Hematopoietic multipotent progenitor cell treated with erythropoietin and hydrocortisone succinate and interleukin-3 and kit ligand, for 15 days (in vitro differentiated cells): ENCODE measurements at places on chromosomes 7 and 10.

- no peak for DNase-seq
Observed at GRCh38 chr7:1809070-1809469, 139.0 kb downstream of the ELFN1 start.

DNA sequence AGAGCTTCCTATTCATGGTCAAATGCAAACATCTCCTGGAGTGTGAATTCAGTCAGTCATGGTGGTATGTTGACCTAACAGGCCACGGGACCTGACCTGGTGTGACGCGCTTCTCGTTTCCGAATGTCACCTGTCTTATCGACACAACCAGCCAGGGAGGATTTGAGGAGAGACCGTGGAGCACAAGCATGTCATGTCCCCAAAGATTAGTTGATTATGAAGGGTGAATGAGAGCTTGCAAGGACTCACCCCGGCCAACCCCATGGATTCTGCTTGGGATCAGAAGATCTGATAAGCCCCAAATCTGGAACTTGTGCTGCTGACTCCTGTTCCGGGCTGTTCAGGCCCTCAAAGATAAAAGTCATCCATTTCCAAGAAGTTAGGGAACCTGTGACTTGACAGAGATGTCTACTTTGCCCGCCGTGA, 10.5 kb downstream of the ADRA2A start:
- DNase-seq: no peak

DNA sequence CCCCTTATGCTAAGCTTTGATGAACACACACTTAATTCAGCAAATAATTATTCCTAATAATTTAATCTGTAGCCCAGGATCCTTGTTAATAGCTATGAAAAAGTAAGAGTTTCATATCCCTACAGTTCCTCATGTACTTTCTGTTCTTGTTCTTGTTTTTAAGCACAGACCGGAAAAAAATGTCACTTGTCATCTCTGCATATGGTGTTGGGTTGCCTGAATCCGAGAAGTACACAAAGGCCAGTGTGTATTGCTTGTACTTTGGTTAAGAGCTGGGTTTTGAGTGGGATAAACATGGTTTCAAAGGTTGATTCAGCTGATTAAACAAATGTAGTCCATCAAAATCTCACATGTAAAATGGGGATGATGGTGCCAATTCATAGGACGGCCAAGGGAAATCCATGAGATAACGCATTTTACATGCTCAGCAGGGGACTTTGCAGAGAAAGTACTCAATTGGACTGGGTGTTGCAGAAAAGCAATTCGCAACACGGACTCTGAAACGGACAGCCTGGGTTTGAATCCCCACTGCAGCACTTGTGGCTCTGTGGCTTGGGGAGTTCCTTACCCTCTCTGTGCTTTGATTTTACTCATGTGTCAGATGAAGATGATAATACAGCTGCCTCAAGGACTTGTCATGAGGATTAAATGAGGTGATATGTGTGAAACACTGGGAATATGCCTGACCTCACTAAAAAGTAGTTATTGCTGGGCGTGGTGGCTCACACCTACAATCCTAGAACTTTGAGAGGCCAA, 71.7 kb downstream of the MAP3K8 start:
- DNase-seq: no peak

GRCh38 chr7:14639801-14640200, 262.8 kb downstream of the DGKB start:
- DNase-seq: no peak
